SK-MEL-5 (cell line): ENCODE measurements at places on chromosomes 6 and 20.
A peak's percentile ranks its signal among the peaks of the same experiment; 100 is the strongest.

DNA sequence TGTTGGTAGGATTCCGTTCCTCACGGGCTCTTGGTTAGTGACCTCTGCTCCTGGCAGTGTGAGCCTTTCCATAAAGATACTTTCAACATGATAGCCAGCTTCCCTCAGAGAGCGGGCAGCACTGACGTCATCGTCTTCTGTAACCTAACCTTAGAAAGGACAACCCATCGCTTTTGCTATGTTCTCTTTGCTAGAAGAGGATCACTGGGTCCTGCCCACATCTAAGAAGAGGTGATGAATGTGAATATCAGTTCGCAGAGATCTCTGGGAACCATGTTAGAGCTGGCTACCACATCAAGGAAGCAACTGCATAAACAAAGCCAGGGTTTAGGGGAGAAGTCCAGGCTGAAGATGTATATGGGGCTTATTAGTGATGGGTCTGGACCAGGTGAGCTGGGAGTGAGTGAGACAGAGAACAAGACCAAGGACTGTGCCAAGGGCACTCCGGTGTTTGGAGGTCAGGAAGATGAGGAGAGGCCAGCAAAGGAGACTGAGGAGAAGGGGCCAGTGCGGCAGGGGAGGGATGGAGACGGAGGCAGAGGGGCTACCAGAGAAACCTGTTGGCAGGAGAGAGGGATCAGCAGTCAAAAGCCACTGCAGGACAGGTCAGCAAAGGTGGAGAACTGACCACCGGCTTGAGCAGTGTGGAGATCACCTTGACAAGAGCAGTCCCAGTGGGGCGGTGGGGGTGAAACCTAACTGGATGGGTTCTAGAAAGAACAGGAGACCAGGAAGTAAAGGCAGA lies 39.7 kb downstream of the PIM1 start:
- DNase-seq, result no peak

DNA sequence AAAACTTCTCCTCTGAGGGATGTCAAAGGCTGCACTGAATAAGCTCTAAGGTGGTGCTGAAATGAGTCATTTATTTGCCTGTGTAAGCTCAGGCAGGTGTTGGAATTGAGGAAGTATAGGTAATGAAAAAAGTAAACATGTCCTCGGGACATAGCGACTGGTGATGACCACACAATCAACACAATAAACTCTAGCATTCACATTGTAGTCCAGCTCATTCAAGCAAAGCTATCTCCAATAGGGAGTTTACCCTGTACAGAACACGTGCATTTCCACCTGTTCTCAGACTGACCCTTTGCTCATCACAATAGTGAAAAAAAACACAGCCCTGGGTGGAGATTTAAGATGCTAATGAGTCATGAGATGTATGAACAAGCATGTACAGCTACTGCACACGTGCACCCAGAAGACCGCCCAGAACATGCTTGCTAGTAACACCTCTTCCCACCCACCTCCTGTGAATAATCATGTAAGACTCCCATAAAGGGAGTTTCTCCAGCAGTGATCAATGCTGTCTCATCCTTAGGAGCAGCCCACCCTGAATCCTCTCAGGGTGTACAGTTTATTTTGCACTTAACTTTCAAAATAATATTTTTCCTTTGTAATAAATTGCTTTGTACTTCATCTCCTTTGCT lies 33.0 kb upstream of the POU5F1 start:
- peak; percentile 36 for DNase-seq

DNA sequence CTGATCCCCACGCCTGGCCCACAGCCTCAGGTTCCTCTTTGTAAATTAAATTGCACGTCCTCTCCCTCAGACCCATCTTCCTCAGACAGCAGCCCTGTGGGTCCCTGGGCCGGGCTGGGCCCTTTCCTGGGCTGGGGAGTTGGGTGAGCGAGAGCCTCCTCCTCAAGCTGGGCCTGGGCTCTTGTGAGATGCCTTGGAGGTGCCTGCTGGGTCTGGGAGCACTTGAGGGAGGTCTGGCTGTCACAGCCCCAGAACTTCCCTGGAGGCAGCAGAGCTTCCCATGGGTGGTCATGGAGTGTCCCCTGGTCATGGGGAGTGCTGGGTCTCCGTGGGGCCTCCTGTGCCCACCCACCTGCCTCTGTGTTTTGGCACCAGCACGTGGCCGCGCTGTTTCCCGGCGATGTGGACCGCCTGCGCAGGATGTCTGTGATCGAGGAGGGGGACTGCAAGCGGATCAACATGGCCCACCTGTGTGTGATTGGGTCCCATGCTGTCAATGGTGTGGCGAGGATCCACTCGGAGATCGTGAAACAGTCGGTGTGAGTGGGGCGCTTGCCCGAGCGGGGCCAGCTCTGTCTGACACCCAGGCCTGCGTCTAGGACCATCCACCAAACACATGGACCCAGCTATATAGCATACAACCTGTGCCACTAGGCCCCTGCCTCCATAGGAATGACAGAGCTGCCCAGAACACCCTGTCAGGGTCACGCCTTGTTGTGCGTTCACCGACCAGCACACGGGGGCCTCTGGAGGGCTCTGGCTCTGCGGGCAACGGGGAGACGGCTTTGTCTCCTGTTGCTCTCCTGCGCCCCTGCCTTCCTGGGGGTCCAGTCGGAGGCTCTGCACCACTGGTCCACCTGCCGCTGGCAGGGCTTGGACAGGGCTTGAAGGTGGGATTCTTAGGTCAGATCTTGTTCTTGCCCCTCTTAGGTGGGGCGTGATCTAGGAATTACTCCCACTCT lies 33.0 kb downstream of the PYGB start:
- no peak for DNase-seq

DNA sequence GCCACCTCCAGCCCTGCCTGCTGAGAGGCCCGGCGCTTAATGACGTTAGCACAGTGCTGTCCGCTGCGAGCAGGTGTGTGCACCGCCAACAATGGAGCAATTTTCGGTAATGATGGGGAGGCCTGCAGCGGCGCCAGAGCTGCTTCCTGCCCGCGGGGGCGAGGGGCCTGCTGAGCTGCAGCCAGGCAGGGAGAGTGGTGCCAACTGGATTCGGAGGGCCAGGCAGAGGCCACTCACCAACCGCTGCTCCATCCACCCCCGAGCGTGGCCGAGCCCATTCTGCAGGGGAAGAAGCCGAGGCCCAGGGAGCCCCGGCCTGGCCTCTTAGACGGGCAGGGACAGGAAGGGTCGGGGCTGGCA lies 9.6 kb downstream of the HRH3 start:
- no peak for DNase-seq

DNA sequence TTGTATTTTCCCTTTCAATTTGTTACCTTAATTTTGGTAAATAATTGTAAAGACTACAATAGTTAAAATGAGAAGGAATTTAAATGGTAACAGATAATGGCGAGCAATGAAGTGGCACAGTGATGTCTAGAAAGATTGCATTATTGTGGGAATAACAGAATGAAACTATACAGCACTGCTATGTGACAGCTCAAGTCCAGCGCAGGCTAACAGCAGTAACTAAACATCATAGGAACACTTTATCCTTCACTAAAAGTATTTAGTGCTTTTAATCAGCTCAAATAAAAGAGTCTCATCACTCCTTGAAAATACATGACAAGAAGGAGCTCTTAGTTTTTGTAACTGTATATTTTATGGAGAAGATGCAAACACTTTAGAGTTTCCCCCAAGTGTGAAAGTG lies 190.8 kb downstream of the TENT5A start:
- DNase-seq, result no peak

DNA sequence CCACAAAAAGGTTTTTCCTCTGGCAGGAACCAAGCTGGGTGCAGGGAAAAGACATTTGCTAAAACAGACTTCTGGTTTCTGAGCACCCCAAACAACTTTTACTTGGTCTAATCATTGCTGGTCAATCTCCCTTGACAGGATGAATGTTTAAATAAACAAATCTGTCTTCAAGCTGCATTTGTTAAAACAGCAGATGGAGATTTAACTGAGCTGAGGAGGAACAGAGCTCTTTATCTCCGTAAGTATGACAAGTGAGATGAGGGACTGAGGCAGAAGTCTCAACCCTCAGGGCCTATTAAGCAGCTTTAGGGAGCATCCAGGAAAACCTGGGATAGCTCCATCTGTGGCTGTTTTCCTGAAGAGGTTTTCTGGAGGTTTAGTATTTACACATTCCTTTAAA lies 40.6 kb downstream of the NINL start:
- DNase-seq, result no peak

DNA sequence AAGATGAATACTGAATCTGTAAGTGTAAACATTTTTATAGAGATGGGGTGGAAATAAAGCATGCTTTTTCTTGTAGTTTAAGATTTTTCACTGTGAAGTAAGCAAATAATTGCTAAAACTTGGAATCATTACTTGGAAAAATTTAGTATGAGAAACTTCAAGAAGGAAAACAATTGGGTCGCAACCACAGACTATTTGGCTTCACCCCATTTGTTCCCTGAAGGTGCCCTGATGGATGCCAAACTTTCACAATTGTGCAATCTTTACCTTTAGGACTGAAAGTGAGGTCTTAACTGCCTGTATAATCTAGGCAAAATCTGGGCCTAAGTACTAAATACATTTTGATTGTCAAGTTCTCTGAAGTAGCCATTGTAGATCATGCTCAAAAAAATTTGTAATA lies 330.1 kb downstream of the HDGFL1 start:
- DNase-seq, result no peak
